ENCODE measurements at places on chromosomes 12 and 14.

DNA sequence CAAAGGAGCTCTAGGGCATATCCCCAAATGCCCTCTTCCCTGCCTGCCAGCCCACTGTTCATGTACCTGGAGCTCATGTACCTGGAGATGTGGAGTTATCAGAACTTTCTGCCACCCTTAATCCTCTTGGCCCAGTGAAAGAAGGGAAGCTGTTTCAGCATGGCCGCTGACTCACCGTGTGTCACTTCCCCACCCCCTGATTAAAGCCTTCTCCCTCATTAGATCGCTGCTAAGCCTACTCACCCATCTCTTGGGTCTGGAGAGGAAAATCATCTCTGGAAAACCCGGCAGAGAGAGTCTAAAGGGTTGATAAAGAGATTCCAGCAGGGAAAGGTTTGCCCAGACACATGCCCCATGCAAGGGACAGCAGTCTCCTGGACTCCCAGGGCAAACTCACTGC is 4.5 kb upstream of the LTBP2 start:
- peak; percentile 10 for DNase-seq

- DNase-seq, result peak; percentile 16
Observed at GRCh38 chr14:105299654-105300541, 903 bp downstream of the BRF1 start.

GRCh38 chr12:104292872-104293794 is 10.4 kb upstream of the EID3 start:
- no peak for DNase-seq

GRCh38 chr12:48106681-48107613 is 1.1 kb upstream of the SENP1 start:
- no peak for DNase-seq

- DNase-seq, result no peak
Observed at GRCh38 chr12:107304588-107305532, 211.5 kb upstream of the CRY1 start.

GRCh38 chr12:131783915-131784541 is 44.2 kb upstream of the MMP17 start:
- DNase-seq, result no peak

GRCh38 chr14:105087963-105088811 is 23.0 kb upstream of the GPR132 start:
- DNase-seq, result no peak

DNA sequence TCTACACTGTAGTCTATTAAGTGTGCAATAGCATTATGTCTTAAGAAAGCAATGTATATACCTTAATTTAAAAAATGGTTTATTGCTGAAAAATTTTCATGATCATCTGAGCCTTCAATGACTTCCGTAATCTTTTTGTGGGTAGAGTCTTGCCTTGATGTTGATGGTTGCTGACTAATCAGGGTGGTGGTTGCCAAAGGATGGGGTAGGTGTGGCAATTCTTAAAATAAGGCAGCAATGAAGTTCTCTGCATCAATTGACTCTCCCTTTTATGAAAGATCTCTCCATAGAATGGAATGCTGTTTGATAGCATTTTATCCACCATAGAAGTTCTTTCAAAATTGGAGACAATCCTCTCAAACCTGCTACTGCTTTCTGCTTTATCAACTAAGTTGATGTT is 41.1 kb downstream of the BBS10 start:
- DNase-seq, result no peak

GRCh38 chr12:108756421-108756820 is 25.1 kb upstream of the CORO1C start:
- DNase-seq, result no peak

GRCh38 chr14:31229638-31230572 is 22.3 kb upstream of the HECTD1 start:
- no peak for DNase-seq

- DNase-seq, result no peak
Observed at GRCh38 chr14:83164016-83164415, 1630.4 kb upstream of the SEL1L start.

DNA sequence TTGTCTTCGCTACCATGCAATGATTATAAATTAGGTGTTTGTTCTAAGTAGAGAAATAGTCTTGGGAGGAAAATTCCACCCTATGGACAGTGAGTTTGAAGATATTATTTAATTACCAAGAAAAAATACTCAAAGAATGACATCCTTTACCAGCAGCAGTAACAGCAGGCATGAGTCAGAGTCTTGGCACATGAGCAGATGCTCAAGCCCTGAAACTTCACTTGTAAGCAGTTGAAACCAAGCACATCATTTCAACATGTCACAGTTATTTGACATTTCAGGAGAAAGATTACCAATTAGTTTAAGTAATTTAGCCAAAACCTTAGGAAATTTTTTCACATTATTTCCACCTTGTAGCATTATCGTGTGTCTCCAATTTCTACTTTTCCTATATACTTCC is 99.2 kb downstream of the C12orf50 start:
- DNase-seq, result no peak

GRCh38 chr14:66105815-66106214 is 380.4 kb upstream of the CCDC196 start:
- DNase-seq, result no peak

GRCh38 chr14:91311284-91311662 is 66.8 kb upstream of the GPR68 start:
- DNase-seq, result no peak

- no peak for DNase-seq
Observed at GRCh38 chr12:85275374-85275773, 4.6 kb upstream of the ALX1 start.

- DNase-seq, result no peak
Observed at GRCh38 chr12:108734200-108734906, 3.0 kb upstream of the CORO1C start.

GRCh38 chr12:128825835-128826234 is 2.1 kb upstream of the SLC15A4 start:
- no peak for DNase-seq

GRCh38 chr14:37641117-37641516 is 45.7 kb downstream of the TTC6 start:
- no peak for DNase-seq

GRCh38 chr12:115574826-115575225 is 702.7 kb downstream of the MED13L start:
- DNase-seq, result no peak

- no peak for DNase-seq
Observed at GRCh38 chr14:99237288-99237687, 34.7 kb downstream of the BCL11B start.

DNA sequence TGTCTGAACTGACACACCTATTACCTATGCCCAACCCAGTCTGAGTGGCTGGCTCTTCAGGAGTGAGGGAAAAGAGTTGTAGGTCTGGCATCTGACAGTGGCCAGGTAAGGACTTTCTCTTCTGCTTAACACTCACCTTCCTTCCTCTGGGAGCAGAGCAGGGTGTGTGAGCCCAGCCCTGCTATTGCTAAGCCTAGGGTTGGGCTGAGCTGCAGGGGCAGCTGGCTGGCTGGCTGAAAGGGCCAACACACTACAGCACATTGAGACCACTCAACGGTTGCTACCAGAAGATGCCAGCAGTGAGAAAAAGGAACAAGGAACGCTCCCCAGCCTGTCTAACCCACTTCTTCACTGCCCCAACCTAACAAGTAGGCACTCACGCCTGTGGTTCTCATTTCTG is 201.2 kb downstream of the DPF3 start:
- DNase-seq, result no peak

- no peak for DNase-seq
Observed at GRCh38 chr14:77965919-77966435, 166.1 kb downstream of the ADCK1 start.

DNA sequence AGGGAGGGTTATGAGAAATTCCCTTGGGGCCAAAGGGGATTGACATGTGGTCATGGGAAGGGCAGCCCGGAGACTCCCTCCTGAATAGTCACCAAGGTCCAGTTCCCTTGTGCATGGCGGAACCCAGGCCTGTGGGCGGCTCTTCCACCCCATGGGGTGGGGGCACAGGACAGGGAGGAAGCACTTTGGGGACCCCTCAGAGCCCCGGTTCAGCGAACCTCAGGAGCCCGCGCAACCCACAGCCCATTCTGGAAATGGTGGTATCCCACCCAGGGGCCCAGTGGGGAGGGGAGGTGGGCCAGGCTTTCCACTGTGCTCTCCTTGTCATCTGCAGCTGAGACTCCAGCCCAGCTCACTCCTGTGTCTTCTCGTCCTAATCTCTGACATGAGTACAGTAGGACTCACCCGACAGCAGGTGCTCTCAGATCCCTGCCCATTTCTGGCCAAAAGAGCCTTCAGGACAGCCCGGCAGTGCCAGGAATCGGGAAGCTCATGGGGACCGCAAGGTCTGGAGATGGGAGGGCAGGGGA is 255.2 kb upstream of the SFSWAP start:
- DNase-seq, result no peak

DNA sequence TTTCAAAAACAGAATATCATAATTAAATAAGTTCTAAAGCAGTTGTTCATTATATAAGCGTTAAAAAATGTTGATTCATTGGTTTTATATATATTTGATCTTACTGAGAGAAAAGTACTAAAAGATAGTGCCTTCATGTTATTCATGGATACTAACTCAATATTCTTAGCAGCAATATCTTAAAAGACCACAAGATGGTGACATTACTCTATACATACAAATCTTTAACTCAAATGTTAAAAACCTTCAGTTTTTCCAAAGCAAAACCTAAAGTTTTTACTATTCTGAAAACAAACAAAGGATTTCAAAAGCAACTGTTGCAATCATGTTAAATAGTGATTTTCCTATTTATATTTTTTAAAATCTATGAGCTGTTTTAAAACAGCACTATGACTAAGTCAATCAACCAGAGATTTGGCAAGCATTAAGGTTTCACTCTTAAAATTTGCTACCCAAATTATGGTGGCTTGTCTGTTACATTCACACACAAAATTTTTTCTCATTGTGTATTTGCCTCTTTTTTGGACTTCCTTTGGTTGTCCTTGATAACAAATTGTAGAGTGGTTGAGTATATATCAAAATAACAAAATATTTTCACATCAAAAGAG is 50.1 kb upstream of the RERGL start:
- no peak for DNase-seq

GRCh38 chr12:51994959-51995358 is 11.8 kb upstream of the TAMALIN start:
- DNase-seq, result no peak

- DNase-seq, result no peak
Observed at GRCh38 chr14:90839024-90839888, 23.0 kb upstream of the TTC7B start.

GRCh38 chr12:95789126-95790032 is 1.2 kb downstream of the NTN4 start:
- no peak for DNase-seq

DNA sequence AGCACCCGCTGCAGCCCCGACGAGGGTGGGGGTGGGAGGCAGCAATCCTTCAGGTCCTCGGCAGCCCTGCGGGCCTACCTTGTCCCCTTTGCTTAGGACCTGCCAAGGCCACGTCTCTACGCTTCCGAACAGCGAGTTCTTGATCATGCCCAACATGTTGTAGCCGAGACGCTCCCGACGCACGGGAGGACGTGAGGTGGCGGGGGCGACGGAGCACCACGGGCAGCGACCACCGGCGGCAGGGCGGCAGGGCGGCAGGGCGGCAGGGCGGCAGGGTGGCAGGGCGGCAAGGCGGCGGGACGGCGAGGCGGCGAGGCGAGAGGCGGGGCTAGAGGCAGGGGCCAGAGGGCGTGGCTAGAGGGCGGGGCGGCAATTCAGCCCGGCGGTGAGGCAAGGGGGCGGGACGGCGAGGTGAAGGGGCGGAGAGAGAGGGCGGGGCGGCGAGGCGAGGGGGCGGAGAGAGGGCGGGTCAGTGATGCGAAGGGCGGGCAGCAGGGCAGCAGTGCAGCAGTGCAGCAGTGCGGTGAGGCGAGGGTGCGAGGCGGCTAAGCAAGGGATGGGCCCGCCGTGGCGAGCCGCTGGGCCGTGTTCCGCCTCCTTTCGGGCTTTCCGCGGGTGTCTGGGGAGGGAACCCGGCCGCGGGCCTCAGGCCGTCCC is at the start of gene HEBP1:
TSS of gene HEBP1 (minus strand) at position 307 of the 657 bp plus-strand sequence. CDS start at position 156, 151 bp downstream.
- DNase-seq, result peak; percentile 95

- no peak for DNase-seq
Observed at GRCh38 chr14:66468778-66469367, 17.3 kb upstream of the CCDC196 start.

Data from stimulated activated CD4-positive, alpha-beta T cell treated with anti-CD3 and anti-CD28 coated beads, Interleukin-12 subunit alpha, Interleukin-12 subunit beta, amount 100 ng/mL, for 24 hours (primary cell).